ENCODE measurements at places on chromosomes 11 and 22. TPM values are rescaled to one million over a fixed set of nuclear protein-coding genes. Genes with fewer than 3 reads are reported as not detected.

P2RY2 gene
- 0.16 TPM for total RNA-seq

CAPN5 gene
- 19.5 TPM for total RNA-seq

SMTNL1 gene
- not detected for total RNA-seq

MUC5AC gene
- not detected for total RNA-seq

SNX32 gene
- total RNA-seq = 0.97 TPM

POU2F3 gene
- 0.12 TPM for total RNA-seq

FXYD2 gene
- total RNA-seq = not detected

PDE3B gene
- total RNA-seq = 3.6 TPM

APOL5 gene
- total RNA-seq = not detected

MRPL16 gene
- 26.1 TPM for total RNA-seq

TEX54 gene
- not detected for total RNA-seq

NELL1 gene
- total RNA-seq = not detected

DDX25 gene
- 0.16 TPM for total RNA-seq

SLC22A25 gene
- total RNA-seq = not detected

OR4C16 gene
- not detected for total RNA-seq

TIMM10B gene
- total RNA-seq = 52.7 TPM

MEI1 gene
- 0.73 TPM for total RNA-seq

CBLIF gene
- not detected for total RNA-seq

PSMD13 gene
- total RNA-seq = 94.1 TPM

FGF3 gene
- total RNA-seq = not detected

EHF gene
- not detected for total RNA-seq

GVQW3 gene
- 1.9 TPM for total RNA-seq

LMO2 gene
- total RNA-seq = not detected

TYR gene
- total RNA-seq = 0.16 TPM

CATSPER1 gene
- total RNA-seq = not detected

IGSF9B gene
- not detected for total RNA-seq

TNNT3 gene
- not detected for total RNA-seq

FDXACB1 gene
- total RNA-seq = 2.4 TPM

EXPH5 gene
- total RNA-seq = 3.4 TPM

SEPTIN5 gene
- 47.7 TPM for total RNA-seq

KRTAP5-8 gene
- not detected for total RNA-seq

PGA5 gene
- 0.16 TPM for total RNA-seq

APOA1 gene
- not detected for total RNA-seq

CYTH4 gene
- total RNA-seq = not detected

KLHDC7B gene
- total RNA-seq = 0.12 TPM

TPH1 gene
- total RNA-seq = under 0.01 TPM

PTH gene
- not detected for total RNA-seq

MAPK8IP2 gene
- 4.6 TPM for total RNA-seq
